ENCODE measurements at places on chromosomes 13 and 19.

GRCh38 chr13:93700115-93700514 is 473.5 kb downstream of the GPC6 start:
- no peak for DNase-seq

DNA sequence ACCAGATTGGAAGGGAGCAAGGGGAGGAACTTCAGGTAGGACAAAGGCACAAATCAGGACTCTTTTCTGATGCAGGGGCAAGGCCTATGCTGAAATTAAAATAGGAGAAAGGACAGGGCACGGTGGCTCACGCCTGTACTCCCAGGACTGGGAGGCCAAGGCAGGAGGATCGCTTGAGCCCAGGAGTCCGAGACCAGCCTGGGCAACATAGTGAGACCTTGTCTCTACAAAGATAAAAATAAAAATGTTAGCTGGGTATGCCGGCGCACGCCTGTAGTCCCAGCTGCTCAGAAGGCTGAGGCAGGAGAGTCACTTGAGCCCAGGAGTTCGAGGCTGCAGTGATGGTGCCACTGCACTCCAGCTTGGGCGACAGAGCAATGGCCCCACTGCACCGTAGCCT is 5.7 kb downstream of the SLC17A7 start:
- DNase-seq = no peak

DNA sequence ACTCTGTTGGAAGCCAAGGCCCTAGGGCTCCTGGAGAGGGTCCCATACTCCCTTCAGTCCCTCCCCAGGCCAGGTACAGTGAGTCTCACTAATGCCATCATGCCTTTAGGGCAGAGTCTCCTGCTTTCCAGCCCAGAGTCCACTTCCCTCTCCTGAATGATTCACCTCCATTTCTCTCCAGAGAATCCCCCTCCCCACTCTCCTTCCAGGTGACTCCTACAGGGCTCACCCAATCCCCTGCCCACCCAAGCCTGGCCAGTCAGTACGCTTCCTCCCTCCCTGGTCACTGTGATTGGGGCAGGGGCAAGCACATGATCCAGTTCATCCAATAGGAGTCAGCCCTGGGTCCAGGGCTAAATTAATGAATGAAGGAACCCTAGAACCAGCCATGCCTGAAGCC is 35.0 kb upstream of the PNMA8B start:
- no peak for DNase-seq

- no peak for DNase-seq
These were observed 31.4 kb downstream of the CDADC1 start for GRCh38 chr13:49279112-49279511.

- DNase-seq = no peak
These were observed 84.9 kb downstream of the USP12 start for GRCh38 chr13:27086599-27087265.

- DNase-seq = no peak
These were observed 81.2 kb downstream of the TM9SF2 start for GRCh38 chr13:99582511-99582910.

- no peak for DNase-seq
These were observed 8.1 kb upstream of the CHST8 start for GRCh38 chr19:33613620-33614000.

- DNase-seq = no peak
These were observed 210.6 kb downstream of the UQCRFS1 start for GRCh38 chr19:29002336-29002735.

GRCh38 chr13:114005206-114005724 is 31.4 kb upstream of the C13orf46 start:
- no peak for DNase-seq

DNA sequence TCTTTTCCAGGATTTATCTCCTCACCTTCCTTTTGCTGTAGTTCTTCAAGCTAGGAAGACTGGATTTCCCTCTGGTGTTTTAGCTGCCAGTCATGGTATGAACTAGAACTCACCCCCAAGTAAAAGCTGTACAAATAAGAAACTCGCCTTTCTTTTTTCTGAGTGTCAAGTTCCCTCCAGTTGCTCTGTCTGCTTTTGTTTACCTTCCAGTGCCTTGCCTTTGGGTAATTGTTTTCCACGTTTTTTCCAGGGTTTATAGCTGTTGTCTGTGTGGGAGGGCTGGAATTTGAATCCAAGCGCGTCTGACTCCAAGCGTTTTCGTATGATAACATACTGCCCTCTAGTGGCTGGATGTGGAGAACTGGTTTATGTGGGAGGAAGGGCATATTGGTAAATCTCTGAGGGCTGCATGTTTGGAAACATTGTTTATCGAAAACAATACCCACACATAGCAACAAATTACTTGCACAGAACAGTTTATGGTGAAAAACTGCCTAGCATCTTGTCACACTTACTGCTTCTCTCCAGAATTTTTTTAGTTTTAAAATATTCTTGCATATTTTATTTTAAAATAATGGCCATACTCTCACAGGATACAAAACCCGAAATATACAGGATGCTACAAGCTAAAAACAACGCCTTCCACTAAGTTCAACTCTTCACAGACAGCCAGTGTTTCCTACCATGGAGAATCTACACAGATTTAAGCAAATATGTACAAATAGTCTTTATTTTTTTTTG is 19.2 kb downstream of the RCN3 start:
- peak; percentile 81 for DNase-seq

- DNase-seq = peak; percentile 88
These were observed at the start of gene ZNF45 for GRCh38 chr19:43934985-43935708. TSS of gene ZNF45 (minus strand) at chr19:43935282. CDS start at chr19:43922185, 13,097 bp downstream.

DNA sequence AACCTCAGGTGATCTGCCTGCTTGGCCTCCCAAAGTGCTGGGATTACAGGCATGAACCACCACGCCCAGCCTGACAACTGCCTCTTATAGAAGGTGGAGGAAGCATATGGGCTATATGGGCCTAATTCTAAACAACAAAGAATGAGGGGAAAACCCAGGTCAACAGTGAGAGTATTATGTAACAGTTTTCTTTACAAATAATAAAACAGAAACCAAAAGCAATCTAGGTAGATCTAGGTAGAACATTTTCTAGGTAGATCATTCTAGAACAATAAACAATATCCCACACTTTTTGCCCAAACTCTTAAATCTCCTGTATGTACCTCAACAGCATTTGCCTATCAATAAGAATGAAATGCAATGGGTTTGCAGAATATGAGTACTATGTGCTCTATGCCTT is 267.4 kb downstream of the ABCC4 start:
- DNase-seq = no peak

- no peak for DNase-seq
These were observed 173.0 kb upstream of the IPO5 start for GRCh38 chr13:97780486-97780885.

- DNase-seq = no peak
These were observed 19.9 kb downstream of the ZSWIM9 start for GRCh38 chr19:48190288-48190884.

GRCh38 chr19:7769171-7769570 is 6.1 kb downstream of the CLEC4M start:
- no peak for DNase-seq

GRCh38 chr13:63297163-63297562 is 1881.5 kb upstream of the PCDH20 start:
- no peak for DNase-seq

GRCh38 chr19:1008268-1009040 is 8.2 kb downstream of the GRIN3B start:
- no peak for DNase-seq

GRCh38 chr19:15631817-15632216 is 8.9 kb upstream of the CYP4F3 start:
- DNase-seq = no peak

- DNase-seq = no peak
These were observed 49.8 kb downstream of the TSSK6 start for GRCh38 chr19:19465436-19466070.

GRCh38 chr19:31418692-31419430 is 69.6 kb upstream of the TSHZ3 start:
- no peak for DNase-seq

DNA sequence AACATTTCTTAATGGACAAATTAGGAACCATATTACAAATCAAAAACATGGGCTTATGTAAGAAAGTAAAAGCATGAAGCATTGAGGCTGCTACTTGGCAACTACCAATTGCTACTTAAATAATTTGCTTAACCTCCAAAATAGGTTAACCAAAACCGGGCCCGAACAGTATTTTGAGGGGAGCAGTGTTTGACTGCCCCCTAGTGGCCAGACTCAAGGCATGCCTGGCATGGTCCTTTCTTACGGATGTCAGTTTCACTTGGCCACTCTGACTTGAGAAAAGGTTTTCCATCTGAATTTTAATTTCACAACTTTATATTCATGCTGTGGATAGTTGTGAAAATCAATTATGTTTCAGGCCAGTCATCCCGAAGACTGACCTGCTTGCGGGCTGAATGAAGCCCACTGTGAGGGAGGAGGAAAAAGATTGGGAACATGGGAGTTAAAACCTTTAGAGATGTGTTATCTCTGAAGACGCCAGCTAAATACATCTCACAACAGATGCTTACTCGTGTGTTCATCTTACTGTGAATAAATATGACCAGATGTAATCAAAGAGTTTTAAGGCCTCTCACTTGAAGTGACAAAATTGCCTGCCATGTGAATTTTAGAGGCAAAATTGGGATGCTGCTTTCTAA is 2.9 kb downstream of the RXFP2 start:
- DNase-seq = peak; percentile 22

GRCh38 chr19:53597023-53597422 is 34.8 kb upstream of the DPRX start:
- DNase-seq = no peak

DNA sequence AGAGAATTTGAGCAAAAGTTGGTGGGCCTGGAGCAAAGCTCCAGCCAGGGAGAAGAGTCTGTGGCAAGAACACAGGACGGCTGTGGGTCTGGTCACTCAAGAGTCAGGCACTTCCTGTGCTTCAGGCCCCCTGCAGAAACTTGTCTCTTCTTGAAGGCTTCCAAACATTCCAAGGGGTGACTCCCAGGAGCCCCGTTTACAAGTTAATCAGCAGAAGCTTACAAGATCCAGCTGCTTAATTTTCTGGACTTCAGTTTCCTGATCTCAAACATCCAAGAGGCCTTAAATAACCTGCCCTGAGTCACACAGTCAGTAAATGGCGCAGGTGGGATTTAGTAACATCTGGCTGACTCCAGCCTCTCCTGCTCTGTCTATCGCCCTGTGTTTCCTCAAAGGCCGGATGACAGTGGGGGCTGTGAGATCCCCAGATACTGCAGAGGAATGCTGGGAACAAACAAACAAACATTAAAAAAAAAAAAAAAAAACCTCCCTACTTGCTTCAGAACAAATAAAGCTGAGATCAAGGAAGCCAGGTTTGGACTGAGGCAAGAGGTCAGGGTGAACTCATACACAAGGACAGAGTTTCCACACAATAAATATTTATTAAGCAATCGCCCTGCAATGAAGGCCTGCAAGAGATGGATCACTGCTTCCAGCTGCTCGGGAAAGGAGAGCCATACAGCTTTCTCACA is 175.4 kb upstream of the RFC3 start:
- DNase-seq = no peak

- no peak for DNase-seq
These were observed 120.8 kb upstream of the PCDH20 start for GRCh38 chr13:61536433-61536832.

DNA sequence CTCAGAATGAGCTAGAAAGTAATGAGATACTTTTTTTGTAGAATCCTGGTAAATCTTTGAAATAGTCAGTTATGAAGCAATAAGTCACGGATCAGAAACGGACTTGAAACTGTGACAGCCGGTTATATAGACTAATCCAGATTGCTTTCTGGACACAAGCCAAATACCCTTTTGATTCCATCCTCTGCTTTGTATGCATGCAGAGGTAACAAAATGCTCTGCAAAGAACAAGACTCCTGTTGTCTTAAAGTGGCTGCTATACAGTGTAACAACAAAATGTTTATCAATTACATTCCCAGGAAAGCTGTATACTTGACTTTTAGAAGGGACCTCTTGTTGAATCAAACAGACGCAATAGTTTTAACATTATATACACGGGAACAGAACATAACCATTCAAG is 66.5 kb upstream of the STARD13 start:
- no peak for DNase-seq

GRCh38 chr19:27679399-27679798 is 1533.6 kb downstream of the UQCRFS1 start:
- no peak for DNase-seq

DNA sequence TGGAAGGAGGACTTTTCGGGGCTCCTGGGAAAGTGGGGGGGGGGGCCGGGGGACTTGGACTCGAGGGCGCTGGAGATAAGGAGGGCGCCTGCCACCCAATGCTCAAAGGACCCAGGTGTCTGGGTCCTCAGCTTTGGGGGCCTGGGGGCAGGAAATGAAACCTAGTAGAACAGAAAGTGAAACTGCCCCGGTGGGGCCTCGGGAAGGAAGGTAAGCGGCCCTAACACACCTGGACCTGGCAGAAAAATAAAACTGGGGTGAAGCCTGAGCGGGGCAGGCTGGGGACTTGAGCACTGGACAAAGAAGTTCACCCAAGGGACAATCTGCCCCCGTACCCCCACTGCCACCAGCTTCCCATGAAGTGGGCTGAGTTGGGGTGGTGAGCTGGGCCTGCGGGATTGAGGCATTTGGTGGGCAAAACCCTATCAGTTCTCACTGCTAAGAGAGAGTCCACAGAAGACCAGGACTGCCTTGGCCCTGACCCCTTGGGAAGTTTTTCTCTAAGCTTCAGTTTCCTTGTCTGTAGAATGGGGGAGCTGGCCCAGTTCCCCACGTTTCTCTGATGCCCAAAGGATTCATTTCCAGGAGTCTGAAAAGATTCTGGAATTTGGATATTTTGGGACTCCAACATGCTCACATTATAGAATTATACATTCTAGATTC is 2.3 kb downstream of the PRKD2 start:
- DNase-seq = no peak

DNA sequence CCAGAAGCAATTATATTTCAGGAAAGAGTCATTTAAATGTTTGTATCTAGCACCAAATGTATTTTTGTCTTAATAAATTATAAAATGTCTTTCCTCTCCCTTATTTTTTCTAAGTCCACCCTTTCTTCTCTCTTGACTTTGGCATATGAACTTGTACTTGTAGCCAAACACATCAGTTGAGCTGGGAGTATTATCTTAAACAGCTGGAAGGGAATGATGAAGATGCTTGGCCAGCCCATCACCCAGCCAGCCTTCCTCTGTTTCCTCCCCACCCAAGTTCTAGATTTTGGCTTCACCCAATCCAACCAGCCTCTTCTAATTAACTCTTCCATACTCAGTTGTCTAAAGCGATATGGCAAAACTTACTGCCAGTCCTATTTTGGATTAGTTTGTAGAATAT is 272.5 kb downstream of the ENOX1 start:
- DNase-seq = no peak

- DNase-seq = peak; percentile 82
These were observed at the start of gene TMEM255B for GRCh38 chr13:113758651-113759524. TSS of gene TMEM255B (plus strand) at chr13:113759226. CDS start at chr13:113759270, 44 bp downstream.

DNA sequence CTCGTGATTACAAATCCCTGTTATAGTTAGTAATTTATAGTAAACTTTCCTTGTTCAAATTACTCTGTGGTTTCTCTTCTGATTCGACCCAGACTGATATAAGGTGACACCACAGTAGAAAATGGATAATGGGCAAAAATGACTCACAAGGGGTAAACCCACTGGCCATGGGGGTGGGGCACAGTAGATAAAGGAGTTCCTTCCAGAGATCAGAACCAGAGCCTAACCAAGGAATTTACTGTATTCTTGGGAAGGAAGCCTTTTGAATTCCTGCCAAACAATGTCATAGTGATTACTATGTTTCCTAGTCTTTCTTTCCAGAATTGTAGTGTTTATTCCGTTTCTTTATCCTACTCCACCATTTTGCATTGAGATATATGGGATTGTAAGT is 21.9 kb downstream of the MIR17HG start:
- DNase-seq = no peak
